GM10248 (cell line): ENCODE measurements at places on chromosomes 4 and X.

- no peak for DNase-seq
Observed at GRCh38 chrX:18900401-18900976, 83.4 kb downstream of the PHKA2 start.

DNA sequence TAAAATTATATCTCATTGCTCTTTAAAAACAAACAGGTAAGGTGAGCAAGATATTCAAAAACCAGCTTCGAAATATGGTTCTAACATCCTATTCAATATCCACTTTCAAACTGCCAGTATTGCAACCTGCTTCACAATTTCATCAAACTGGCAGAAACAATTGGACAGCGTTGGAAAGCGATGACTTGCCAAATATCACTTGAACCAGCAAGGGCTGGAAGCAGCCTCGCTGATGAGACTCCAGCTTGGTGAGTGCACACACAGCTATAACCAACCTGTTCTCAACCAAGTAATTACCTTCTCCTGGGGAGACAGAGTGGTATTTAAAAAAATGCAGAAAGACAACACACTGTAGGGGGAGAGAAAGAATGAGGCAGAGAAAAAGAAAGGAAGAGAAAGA, 155.8 kb upstream of the RAI2 start:
- DNase-seq, result no peak

DNA sequence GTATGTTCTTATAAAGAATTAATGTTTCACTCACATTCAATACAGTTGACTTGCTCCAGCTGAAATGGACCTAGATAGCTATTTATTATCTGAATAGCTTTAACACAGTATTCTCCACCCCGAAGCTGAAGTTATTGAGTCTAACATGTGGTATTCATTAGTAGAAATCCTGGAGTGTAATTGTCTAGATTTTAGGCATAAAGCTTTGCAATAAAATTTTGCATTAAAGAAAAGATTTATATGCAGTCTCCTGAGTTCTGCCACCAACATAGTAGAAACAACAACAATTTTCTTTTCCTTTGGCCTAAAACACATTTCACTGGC, 90.2 kb upstream of the DCLK2 start:
- no peak for DNase-seq

- no peak for DNase-seq
Observed at GRCh38 chr4:77913348-77913747, 50.7 kb downstream of the MRPL1 start.

DNA sequence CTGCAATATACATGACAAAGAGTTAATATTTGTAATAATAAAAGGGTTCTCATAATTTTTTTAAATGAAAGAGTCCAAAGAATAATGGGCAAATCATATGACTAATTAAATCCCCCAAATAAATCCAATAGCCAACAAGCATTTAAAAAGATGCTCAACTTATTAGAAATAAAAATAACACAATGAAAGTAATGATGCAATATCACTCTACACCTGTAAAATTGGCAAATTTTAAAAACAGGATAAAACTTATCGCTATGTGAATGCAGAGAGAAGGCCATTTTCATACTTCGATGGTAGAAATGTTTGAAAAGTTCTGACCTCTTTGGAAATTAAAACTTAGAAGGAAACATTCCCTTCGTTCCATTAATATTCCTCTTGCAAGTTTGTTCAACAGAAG, 1.9 kb downstream of the F8 start:
- DNase-seq, result no peak

GRCh38 chr4:186159613-186160012, 31.8 kb upstream of the CYP4V2 start:
- no peak for DNase-seq

DNA sequence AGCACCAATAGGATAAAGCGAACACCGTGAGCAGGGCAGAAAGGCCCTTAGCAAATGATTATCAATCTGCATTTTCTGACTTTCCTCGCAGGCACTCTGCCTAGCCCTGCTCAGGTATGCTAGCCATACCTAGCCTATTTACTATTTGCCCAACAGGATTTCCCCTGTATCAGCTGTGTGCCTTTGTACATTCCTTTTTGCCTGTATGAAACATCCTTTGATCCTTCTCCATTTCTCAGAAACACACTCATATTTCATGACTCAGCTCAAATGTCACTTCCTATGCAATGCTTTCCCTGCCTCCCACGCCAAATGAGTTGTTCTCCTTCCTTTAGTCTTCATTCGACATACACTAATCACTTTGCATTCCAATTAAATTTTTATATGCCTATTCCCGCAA, 37.2 kb downstream of the PCDH7 start:
- DNase-seq, result no peak

- no peak for DNase-seq
Observed at GRCh38 chr4:183807420-183808096, 97.5 kb upstream of the STOX2 start.

GRCh38 chr4:24704149-24704548, 91.2 kb upstream of the SOD3 start:
- no peak for DNase-seq

GRCh38 chrX:24513416-24513815, 48.3 kb downstream of the PDK3 start:
- DNase-seq, result peak; percentile 43

DNA sequence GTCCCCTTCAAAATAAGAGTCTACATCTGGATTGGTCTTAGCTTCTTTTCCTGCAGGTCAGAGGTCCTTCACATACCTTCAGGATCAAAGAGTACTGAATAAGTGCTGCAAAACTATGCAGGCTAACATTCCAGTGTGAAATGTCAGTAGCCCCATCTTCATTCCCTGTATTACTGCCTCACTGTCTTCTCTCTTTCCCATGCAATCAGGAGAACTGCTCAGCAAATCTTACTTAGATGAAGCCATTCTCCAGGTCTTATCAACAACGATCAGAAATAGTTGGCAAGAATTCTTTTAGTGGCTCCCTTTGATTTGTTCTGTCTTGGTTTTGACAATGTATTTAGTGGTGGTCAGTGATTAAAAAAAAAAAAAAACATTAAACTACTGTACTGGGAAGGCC, 26.0 kb upstream of the IQCM start:
- no peak for DNase-seq

GRCh38 chrX:112694062-112694461, 14.3 kb upstream of the LHFPL1 start:
- no peak for DNase-seq

GRCh38 chr4:118114720-118115119, 80.4 kb downstream of the NDST3 start:
- DNase-seq, result no peak

DNA sequence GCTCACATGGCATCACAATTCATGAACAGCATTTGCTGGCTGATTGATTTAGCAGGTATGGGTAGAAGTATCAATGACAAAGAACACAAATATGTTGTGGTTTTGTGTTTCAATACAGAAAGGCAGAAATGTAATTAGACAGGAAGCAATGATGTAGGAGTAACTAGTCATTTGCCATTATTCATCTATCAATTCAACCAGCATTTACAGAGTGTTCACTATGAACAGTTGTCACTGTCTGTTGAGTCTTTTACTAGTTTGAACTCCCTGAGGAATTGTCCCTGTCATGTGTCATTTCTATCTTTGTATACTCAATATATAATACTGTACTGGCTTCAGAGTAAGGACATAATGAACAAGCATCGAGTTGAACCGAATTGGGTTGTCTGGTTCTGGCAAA, 51.5 kb upstream of the ARHGAP24 start:
- DNase-seq, result no peak

DNA sequence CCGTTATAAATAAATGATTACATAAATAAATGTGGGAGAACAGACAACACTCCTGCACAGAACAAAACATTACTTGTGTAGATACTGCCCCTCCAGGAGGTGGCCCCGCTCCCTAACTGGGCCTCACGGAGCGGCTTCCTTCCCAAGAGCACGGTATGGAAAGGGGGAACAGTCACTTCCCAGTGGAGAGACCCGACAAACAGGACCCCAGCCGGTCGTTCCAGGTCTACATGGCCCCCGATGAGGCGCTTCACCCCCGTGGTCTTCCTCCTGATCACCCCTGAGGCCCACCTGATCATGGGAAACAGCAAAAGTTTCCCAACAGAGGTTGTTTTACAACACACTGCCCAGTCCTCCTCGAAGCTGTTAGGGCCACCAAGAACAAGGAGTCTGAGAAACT, 6.6 kb upstream of the SLC6A8 start:
- no peak for DNase-seq

GRCh38 chr4:29805245-29805644, 914.9 kb upstream of the PCDH7 start:
- DNase-seq, result no peak

- no peak for DNase-seq
Observed at GRCh38 chr4:82688091-82688795, 110.4 kb downstream of the SCD5 start.

DNA sequence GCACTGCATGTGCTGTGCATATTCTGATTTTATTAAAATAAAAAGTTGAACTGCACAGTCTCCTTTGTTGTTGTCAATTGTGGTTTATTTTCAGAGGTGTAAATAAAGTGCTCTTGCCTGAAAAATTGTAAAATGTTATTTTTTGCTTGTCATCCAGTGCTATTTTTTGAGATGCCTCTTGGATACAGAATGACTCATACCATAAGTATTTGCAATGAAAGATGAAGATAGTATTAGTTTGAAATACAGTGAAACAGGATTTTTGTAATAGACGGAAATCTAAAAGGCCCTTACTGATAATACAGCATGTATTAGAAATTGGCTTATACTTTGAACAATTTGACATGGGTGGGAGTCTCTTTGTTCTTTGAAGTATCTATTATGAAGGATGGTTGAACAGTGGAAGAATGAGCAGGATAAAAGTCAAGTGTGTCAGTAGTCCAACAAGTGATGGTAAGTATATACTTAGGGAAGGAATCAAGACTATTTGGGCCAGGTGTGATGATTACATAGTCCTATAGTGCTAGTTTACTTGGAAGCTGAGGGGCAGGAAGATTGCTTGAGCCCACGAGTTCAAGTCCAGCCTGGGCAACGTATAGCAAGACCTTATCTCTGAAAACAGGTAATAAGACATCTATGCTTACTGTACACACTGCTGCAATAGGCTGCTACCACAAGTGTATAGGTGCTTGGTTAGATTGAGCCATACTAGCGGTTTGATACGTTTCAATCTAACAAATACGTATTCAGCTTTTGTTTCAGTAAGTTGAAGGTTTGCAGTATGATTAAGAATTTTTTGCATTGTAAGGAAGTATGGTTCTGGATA, 16.4 kb downstream of the DDX3X start:
- DNase-seq, result no peak

DNA sequence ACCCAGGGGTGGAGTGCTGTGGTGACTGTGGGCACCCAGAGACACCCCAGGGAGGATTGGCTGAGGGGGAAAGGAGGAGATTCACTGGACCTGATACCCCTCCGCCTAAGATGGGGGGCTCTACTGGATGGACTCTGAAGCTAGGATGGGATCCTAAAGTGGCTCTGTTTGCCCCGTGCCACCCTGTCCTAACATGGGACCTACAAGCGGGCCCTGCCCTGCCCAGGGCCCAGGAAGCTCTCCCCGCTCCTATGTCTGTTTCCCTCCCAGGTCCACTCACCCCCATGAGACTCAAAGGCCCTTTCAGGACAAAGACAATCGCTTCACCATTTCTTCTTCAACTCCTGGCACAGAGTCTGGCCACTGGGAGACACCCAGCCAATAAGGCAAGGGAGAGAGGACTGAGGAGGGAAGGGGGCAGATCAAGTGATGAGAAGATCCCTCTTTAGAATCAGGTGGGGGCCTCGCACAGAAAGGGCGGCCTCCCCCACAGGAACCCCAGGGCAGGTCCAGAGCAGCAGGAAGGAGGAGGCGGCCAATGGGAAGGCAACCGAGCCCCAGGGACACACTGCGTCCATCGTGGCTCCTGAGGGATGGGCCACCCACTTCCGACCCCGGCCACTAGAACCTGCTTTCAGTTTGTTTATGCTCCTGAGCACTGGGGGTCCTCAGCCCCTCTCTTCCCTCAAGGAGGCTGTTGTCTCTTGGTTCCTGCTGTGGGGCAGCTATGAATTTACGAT, 155.4 kb downstream of the AFAP1 start:
- no peak for DNase-seq

DNA sequence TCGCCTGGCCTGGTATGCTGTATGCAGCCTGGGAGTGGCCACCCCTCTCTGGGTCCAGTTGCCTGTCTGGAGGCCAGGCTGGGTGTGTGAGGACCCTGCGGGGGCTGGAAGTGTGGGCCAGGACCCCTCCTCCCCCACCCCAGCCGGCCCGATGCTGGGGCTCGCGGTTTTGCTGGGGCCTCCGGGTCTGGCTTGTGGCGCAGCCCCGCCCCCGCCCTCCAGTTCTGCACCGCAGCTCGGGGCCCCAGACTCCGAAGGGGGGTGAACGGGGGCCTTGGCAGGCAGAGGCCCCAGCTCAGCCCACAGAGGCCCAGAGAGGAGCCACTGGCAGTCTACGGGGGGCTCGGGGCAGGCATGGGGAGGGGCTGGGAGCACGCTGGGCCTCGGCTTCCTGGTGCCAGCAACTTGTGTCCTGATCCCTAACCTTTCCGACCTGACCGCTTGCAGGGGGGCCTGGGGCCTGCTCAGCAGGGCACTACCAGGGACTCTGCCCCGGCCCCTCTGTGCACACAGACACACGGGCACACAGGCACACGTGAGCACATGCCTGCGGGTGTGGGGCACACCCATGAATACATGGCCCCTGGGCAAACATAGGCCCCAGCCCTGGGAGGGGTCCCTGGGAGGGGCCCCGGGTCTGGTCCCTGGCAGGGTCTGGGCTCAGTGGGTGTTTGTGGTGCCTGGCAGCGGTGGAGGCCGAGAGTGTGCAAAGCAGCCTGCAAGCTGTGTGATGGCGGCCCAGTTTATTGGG, 21.4 kb upstream of the FGFR3 start:
- peak; percentile 66 for DNase-seq

DNA sequence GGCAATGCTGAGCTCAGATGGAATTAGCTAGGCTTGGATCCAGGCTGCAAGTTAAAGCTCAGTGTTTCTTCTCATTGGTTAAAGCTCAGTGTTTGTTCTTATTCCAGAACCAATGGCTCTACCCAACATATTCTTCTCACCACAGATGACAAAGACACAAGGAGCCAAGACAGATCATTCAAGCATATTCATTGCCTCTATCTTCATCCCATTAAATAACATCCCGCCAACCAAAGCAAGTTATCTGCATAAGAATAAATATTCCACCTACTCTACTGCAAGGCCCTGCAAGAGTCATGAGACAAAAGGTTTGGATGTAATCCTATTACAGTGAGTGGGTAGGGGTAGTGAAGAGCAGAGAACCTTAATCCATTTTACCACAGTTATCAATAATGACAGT, 766.5 kb downstream of the C4orf33 start:
- DNase-seq, result no peak

DNA sequence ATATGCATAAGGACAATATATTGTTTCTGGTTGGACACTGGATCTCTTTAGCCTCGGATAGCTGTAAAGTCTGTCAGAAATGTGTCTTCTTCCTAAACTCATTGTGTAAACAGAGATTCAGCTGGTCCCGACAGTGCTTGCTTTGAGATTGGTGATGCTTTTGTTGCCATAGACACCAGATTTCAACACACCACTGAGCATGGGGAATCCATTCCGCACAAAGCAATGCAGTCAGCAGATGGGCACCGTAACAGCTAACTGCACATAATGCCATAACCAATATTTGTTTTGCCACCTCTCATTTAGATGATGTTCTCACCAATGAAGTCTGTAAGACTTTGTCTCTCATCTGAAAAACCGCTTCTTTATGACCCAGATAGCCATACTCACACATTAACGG, 33.3 kb upstream of the FAM47C start:
- no peak for DNase-seq
